AG04450 (cell line): ENCODE measurements at places on chromosomes 5 and 9.

DNA sequence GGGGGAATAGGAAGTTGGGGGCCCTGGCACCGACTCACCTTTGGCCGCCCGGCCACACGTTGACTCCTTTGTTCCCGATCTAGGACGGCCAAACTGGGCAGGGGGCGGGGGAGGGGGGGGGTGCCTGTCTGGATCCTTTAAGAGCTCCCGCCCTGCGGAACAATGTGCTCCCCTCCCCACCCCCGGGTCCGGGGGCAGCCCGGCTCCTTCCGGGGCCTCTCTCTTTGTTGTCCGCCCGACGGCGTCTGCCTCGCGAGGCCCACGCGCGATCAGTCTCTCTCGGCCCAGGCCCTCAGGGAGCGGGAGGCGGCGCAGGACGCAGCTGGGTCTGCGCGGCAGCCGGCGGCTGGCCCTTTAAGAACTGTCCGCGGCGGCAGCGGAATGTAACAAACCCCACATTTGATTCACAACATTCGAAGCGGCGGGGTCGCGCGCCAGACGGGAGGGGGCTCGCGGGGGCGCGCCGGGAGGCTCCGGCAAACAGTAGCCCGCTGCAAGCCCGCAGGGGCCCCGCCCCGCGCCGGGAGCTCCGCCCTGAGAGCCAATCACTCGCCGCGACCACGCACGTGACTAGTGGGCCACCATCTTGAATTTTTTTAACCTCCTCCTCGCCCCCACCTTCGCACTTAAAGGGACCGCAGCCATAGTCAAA, at the start of gene RNF44:
TSS of gene RNF44 (minus strand) at position 501 of the 652 bp plus-strand sequence. CDS start 4,930 bp downstream, outside the sequence.
- DNase-seq = peak; percentile 94

DNA sequence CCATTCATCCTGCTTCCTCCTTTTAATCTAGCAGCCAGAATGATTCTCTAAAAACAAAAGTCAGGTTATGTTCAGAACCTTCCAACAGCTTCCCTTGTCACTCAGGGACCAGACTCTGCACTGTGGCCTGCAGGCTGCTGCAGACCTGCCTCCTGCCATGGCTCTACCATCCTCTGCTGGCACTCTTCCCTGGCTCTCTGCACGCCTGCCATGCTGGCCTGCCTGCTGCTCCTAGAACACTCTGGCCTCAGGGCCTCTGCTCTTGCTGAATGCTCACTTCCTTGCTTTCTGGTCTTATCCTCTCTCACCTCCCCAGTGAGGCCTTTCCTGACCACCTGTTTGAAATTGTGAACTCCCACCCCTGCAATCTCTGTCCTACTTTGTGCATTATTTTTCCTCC, 149.4 kb downstream of the CD180 start:
- DNase-seq = no peak

- no peak for DNase-seq
Observed at GRCh38 chr9:90141723-90142122, 500.9 kb downstream of the DIRAS2 start.

GRCh38 chr9:1979741-1980367, 35.3 kb upstream of the SMARCA2 start:
- no peak for DNase-seq

DNA sequence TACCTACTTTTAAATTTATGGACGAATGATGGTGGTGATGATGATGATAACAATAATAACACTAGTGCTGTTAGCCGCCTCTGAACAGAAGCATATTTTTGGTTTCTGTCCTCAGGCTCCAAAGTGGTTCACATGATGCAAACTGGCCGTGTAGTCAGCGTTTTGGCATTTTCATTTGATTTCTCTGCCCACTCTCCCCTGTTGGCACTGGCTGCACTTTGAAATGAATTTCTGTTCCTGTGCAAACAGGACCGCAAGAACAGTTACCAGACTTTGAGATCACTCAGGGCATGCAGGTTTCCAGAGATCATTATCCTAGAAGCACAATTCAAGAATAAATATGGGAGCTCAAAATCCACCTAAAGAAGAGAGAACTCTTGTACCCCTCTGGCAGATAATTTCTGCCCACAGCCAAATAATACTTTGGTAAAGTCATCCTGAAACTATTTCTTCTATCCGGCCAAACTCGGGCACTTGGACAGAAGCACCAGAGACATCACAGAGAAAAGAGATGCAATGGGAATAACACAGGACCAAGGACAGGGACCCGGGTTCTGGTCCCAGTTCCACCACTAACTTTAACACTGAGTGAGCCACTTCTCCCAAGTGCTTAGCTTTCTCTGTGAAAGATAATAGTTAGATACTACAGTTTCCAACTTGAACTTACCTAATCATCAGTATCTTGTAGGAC, 201.7 kb upstream of the PTGER4 start:
- no peak for DNase-seq

DNA sequence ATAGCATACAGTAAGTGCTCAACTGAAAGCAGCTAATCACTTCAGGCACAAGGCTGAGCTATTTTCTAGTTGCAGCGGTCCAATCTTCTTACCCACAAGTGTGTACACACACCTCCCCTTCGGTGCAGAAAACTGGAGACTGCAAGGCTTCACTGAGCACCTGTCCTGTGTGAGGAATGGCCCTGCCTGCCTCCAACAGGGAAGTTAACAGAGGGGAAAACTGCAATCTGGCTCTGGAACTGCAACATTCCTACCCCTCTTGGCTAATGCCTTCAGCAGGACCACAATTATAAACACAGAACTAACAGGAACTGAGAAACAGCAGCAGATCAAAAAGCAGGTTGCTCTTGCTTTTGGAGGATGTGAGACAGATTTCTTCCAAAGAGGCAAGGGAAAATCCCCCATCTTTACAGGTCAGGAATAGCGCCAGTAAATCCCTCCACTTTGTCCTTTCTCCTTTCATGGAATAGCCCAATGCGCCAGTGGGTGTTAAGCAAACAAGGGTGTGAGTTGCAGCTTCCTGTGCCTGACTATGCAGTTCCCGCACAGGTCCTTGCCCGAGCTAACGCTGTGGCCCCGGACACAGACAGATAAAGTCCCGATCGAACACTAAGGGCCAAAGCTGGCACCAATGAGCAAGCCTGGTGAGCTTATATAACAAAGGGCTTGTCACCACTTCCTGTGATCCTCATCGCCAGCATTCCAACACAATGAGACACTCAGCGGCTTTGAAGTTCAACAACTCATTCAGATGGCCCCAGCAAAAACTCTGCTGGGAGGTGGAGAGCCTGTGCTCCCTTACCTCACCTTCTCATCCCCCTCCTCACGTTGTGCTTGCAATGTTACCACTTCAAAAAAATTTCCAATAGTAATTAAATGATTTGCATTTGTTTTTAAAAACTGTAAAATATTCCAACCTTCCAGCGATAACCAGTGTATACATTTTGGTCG, 21.5 kb downstream of the SHB start:
- peak; percentile 72 for DNase-seq

GRCh38 chr5:123802298-123802951, 290.4 kb downstream of the CSNK1G3 start:
- no peak for DNase-seq

GRCh38 chr5:94021246-94021645, 279.8 kb upstream of the POU5F2 start:
- DNase-seq = no peak

DNA sequence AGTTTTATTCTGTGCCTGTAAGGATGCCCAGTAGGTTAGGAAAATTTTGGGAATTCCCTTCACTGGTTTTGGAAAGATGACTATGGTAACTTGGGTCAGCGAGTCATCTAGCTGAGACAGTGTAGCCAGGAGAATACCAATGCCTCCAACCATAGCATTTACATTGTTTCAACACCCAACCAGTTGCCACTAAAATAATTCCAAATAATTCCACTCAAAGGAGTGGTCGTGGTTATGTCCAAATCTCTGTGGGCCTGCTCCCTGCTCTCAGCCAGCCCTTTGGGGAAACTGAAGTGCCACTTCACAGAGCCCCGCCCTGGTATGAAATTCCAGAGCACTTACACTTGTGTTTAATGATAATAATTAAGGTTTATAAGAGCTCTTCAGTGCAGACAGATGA, 310.5 kb downstream of the PLK2 start:
- DNase-seq = no peak

- no peak for DNase-seq
Observed at GRCh38 chr9:116596646-116597045, 90.5 kb upstream of the TRIM32 start.

GRCh38 chr5:141516672-141517025, 27.8 kb downstream of the PCDHGC5 start:
- no peak for DNase-seq

- no peak for DNase-seq
Observed at GRCh38 chr5:112604732-112605630, 132.7 kb upstream of the APC start.

- DNase-seq = no peak
Observed at GRCh38 chr9:83342006-83342405, 196.2 kb downstream of the FRMD3 start.

DNA sequence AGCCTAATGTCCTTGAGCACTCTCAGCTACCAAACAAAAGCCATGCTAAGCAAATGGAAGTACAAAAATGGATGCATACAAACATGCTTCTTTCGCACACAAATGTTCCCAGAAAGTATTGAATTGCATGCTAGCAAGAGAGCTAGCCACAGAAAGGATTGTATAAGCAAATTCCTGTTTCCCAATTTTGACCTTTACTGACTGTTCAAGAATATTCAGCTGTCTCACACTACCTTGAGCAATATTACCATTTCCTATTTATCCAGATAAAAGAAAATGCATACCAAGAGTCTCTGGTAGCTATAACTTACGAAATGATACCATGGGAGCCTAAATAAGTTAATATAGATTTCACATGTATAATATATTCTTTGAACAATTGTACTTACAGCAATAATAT, 264.6 kb downstream of the TMEM167A start:
- no peak for DNase-seq

GRCh38 chr5:172266676-172267092, 16.9 kb downstream of the UBTD2 start:
- no peak for DNase-seq
